ENCODE measurements at places on chromosomes 3 and 15.
A peak's percentile ranks its signal among the peaks of the same experiment; 100 is the strongest.

GRCh38 chr3:133930341-133930933 lies 34.8 kb upstream of the RAB6B start:
- no peak overlapping the region for H3K4me3 ChIP-seq

DNA sequence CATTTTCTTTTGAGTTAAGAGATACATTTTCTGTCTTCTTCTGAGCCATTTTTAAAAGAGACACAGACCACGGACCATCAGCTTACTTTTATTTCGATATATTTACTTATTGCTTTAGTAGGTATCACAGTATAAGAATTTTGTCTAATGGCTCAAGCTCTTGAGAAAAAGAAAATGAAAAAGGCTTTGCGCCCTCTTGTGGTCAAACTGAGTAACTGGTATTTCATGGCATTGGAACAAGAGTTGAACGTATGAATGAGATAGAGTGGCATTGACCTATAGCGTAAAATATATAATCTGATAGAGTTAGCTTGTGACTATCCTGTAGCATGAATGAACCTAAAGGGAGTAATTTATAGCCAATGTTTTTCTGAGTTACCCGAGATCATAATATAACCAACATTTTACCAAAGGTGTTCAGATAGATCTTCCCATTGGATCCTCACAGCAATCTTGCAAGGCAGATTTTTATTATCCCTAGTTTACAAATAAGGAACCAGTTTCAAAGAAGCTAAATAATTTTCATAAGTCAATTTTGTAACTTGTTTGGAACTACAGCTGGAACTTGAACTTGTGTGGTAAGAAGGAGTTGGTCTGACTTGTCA lies 154.6 kb downstream of the POLR2M start:
- H3K36me3 ChIP-seq, result peaks cover 3% of the 10 kb centered on the region
- H3K4me3 ChIP-seq, result no peak overlapping the region
- H3K27me3 ChIP-seq, result peaks cover 69% of the 10 kb centered on the region
- no peak for DNase-seq
- H3K4me1 ChIP-seq, result peaks cover 9% of the 10 kb centered on the region

DNA sequence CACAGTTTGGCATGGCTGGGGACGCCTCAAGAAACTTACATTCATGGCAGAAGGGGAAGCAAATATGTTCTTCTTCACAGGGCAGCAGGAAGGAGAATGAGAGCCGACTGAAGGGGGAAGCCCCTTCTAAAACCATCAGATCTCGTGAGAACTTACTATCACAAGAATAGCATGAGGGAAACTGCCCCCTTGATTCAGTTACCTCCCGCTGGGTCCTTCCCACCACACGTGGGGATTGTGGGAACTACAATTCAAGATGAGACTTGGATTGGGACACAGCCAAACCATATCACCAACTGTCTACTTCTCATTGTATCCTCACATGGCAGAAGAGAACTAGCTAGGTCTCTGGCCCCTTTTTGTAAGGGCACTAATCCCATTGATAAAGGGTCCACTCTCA lies 30.5 kb downstream of the CCDC32 start:
- H3K27ac ChIP-seq, result peak overlapping the region; percentile 37
- H3K4me1 ChIP-seq, result peaks cover 2% of the 10 kb centered on the region
- no peaks in the 10 kb centered on the region for H3K27me3 ChIP-seq

GRCh38 chr3:183484431-183485075 lies 56.1 kb upstream of the MCF2L2 start:
- H3K36me3 ChIP-seq, result no peaks in the 10 kb centered on the region
- no peak overlapping the region for H3K4me3 ChIP-seq
- no peak for DNase-seq
- H3K27ac ChIP-seq, result no peak overlapping the region
- no peaks in the 10 kb centered on the region for H3K27me3 ChIP-seq
- peaks cover 7% of the 10 kb centered on the region for H3K4me1 ChIP-seq

GRCh38 chr15:36658898-36659639 lies 79.6 kb downstream of the CDIN1 start:
- no peaks in the 10 kb centered on the region for H3K36me3 ChIP-seq
- DNase-seq, result no peak
- no peak overlapping the region for H3K27ac ChIP-seq
- H3K4me3 ChIP-seq, result no peak overlapping the region

DNA sequence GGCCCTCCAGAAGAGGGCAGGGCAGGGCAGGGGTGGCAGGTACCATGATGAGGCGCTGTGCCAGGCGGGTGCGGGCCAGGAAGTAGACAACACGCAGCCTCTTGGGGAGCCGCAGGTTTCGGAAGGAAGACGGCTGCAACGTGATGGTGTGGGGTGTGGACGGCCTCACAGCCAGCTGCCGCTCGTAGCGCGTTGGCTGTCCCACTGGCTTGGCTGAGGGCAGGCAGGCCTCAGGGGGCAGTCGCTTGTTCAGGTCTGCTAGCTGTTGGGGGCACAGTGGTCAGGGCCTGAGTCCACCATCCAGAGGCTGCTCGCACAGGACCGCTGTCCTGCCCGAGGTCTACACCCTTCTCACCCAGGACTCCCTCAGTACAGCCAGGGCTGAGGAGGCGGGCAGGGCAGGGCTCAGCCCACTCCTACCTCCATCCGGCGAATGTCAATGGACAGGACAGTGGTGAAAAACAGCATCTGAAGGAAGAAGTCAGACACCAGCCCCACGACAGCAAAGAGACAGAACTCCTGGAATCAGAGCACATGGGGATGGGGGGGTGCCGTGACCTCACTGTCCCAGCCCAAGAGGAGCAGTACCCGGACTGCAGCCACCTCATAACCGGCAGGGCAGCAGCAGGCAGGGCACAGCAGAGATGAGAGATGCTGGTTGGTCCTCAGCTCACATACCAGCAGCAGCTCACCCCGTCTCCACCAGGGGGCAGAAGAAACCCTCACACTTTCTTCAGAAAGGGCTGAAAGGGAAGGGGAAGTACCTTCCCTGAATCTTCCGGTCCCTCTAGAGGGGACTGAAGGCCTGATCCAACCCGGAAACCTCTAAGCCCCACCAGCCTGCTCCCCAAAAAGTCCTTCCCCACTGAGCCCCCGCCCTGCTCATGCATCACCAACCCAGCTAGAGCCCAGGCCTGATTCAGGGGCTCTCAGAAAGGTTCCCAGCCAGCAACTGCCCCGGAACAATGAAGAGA lies 40.0 kb downstream of the PTPN23 start:
- no peaks in the 10 kb centered on the region for H3K27me3 ChIP-seq
- DNase-seq, result peak; percentile 86
- peaks cover 11% of the 10 kb centered on the region for H3K4me1 ChIP-seq

- H3K27ac ChIP-seq, result no peak overlapping the region
- H3K36me3 ChIP-seq, result no peaks in the 10 kb centered on the region
- H3K4me1 ChIP-seq, result no peaks in the 10 kb centered on the region
- H3K4me3 ChIP-seq, result no peak overlapping the region
- DNase-seq, result no peak
- peaks cover 5% of the 10 kb centered on the region for H3K27me3 ChIP-seq
Measured at GRCh38 chr3:38582941-38583645, 66.4 kb downstream of the SCN5A start.

- H3K36me3 ChIP-seq, result no peaks in the 10 kb centered on the region
- H3K4me1 ChIP-seq, result no peaks in the 10 kb centered on the region
- peaks cover 10% of the 10 kb centered on the region for H3K27me3 ChIP-seq
- H3K27ac ChIP-seq, result no peak overlapping the region
- no peak for DNase-seq
Measured at GRCh38 chr3:132405188-132405587, 12.1 kb upstream of the DNAJC13 start.

DNA sequence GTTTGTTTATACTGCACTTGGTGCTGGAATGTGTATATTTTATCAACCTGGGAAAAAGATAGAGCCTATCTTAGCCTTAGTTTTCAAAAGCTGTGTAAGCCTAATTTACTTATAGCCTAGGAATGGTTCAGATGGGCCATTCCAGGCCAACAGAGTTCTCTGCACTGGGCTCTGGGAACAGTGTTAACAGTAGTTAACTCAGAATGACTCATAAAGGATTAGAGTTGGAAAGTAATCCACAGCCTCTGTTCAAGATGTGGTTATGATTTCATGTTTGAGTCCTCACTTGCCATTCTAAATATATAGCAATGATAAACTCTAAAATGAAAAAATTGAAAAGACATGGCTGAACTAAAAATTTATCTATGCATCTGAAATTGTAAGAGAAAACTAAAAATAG lies 22.6 kb upstream of the PEX5L start:
- H3K27ac ChIP-seq, result no peak overlapping the region
- no peaks in the 10 kb centered on the region for H3K4me1 ChIP-seq
- no peaks in the 10 kb centered on the region for H3K36me3 ChIP-seq
- no peak for DNase-seq

DNA sequence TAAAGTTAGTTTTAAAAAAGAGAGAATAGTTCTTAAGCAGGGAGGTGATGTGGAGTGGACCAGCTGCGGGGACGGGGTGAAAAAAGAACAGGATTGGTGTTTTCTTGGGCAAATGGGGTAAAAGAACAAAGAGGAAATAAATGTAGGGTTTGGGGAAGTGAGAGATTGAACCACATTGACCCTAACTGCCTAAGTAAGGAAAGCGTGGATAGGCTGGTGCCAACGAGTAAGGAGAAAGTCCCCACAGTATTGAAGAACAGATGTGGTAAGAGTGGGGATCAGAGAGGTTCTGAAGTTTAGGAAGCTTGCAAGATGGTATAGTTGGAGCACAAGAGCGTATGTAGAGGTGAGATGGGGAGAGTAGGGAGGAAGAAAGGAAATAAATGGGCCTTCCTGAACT lies 17.0 kb downstream of the IREB2 start:
- H3K4me1 ChIP-seq, result peaks cover 55% of the 10 kb centered on the region
- DNase-seq, result no peak
- H3K27me3 ChIP-seq, result no peaks in the 10 kb centered on the region
- H3K27ac ChIP-seq, result no peak overlapping the region

GRCh38 chr15:49428409-49429095 lies 5.5 kb downstream of the FGF7 start:
- H3K36me3 ChIP-seq, result no peaks in the 10 kb centered on the region
- H3K4me3 ChIP-seq, result no peak overlapping the region
- H3K27ac ChIP-seq, result no peak overlapping the region
- H3K27me3 ChIP-seq, result peaks cover 23% of the 10 kb centered on the region
- no peak for DNase-seq

DNA sequence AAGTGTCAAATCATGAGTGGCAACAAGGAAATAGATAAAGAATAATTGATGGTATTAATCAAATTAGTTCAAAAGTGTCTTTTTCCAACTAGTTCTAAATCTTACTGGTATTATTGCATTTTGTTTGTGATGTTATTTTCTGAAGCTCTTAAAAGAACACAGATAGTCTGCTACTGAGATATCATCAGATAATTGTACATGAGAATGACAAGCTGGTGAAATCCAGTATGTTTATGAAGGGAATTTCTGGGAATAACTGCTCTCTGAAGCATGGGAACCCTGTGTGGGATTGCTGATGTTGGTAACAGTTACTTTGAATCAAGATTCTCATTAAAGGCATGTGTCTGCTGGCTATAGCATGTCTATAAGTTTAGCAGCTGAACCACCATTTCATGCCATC lies 190.3 kb upstream of the CDIN1 start:
- no peaks in the 10 kb centered on the region for H3K4me1 ChIP-seq
- no peaks in the 10 kb centered on the region for H3K27me3 ChIP-seq
- no peak overlapping the region for H3K4me3 ChIP-seq
- no peaks in the 10 kb centered on the region for H3K36me3 ChIP-seq
- DNase-seq, result no peak

- peaks cover 6% of the 10 kb centered on the region for H3K4me1 ChIP-seq
- H3K4me3 ChIP-seq, result no peak overlapping the region
- H3K36me3 ChIP-seq, result peaks cover 6% of the 10 kb centered on the region
- H3K27me3 ChIP-seq, result no peaks in the 10 kb centered on the region
- DNase-seq, result no peak
Measured at GRCh38 chr3:114624571-114625181, 330.8 kb downstream of the TIGIT start.

DNA sequence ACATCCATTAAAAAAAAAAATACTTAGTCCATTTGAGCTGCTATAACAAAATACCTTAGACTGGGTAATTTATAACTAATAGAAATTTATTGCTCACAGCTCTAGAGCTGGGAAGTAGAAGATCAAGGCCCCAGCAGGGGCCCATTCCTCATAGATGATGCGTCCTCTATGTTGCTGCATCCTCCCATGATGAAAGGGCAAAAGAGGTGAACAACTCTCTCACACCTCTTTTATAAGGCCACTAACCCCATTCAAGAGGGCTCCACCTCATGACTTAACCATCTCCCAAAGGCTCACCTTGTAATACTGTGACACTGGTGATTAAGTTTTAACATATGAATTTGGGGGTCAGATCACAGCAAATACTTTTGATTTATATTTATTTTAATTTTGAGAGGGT lies 3.0 kb upstream of the TLNRD1 start:
- DNase-seq, result no peak
- no peak overlapping the region for H3K27ac ChIP-seq
- H3K4me3 ChIP-seq, result no peak overlapping the region

GRCh38 chr3:170751899-170752293 lies 118.1 kb downstream of the RPL22L1 start:
- peaks cover 51% of the 10 kb centered on the region for H3K27me3 ChIP-seq
- H3K27ac ChIP-seq, result no peak overlapping the region
- H3K4me3 ChIP-seq, result no peak overlapping the region
- DNase-seq, result no peak
- H3K36me3 ChIP-seq, result no peaks in the 10 kb centered on the region

- no peaks in the 10 kb centered on the region for H3K27me3 ChIP-seq
- peak; percentile 66 for DNase-seq
- peaks cover 7% of the 10 kb centered on the region for H3K4me1 ChIP-seq
Measured at GRCh38 chr3:52446631-52447511, 2.0 kb upstream of the SEMA3G start.

GRCh38 chr3:179977356-179977755 lies 59.4 kb downstream of the PEX5L start:
- peaks cover 13% of the 10 kb centered on the region for H3K27me3 ChIP-seq
- no peak overlapping the region for H3K27ac ChIP-seq
- H3K4me3 ChIP-seq, result no peak overlapping the region
- H3K36me3 ChIP-seq, result no peaks in the 10 kb centered on the region
- DNase-seq, result no peak

DNA sequence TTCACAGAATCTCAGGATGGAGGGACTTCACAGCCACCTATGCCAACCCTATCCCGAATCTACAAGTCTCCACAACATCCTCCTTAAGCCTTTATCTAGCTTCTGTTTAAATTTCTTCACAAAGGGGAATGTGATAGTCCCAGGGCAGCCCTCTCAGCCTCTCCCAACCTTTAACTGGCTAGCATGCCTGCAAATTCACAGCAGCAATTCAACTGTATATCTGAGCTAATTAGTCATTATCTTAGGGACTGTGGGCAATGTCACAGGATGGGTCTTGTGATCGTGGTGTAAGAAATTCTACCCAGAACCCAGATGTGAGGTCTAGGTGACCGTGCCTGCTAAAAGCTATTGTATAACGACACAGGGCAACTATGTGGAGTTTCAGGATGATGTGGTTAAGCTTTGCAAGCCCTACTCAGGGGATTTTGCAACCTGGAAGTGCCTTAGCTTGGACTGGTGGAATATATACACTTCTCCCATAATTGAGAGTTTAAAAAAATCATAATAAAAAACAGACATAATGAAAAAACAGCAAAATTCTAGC lies 65.5 kb upstream of the FBN1 start:
- H3K27me3 ChIP-seq, result no peaks in the 10 kb centered on the region
- no peaks in the 10 kb centered on the region for H3K4me1 ChIP-seq
- H3K27ac ChIP-seq, result no peak overlapping the region

Measured in T-helper 17 cell (primary cell).